ENCODE measurements at places on chromosomes 4 and X. TPM values are rescaled to one million over a fixed set of nuclear protein-coding genes. Genes with fewer than 3 reads are reported as not detected.

NSG1 gene
- total RNA-seq = 1.0 TPM

TMEM271 gene
- total RNA-seq = not detected

SULT1B1 gene
- total RNA-seq = 68.2 TPM

CSAG1 gene
- total RNA-seq = not detected

DNA sequence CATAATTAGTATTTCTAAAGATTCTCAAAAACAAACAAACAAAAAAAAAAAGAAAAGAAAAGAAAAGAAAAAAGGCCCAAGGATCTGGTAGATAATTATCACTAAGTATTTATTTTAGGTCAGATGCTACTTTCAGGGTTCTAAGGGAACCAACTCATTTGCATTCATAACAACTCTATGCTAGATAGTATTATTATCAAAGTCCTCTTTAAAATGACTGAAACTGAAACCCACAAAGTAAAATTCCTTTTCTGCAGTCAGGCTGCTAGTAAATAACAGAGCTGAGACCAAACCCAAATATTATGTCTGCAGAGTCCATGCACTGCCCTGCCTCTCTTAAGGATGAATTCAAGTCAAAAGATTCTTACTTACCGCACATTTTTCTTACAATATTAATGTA is 38.3 kb upstream of the MAPK10 start:
- H3K36me3 ChIP-seq = no peaks in the 10 kb centered on the region
- DNase-seq = no peak
- H3K4me3 ChIP-seq = no peak overlapping the region
- no peak overlapping the region for H3K27ac ChIP-seq
- H3K27me3 ChIP-seq = no peaks in the 10 kb centered on the region
- no peaks in the 10 kb centered on the region for H3K4me1 ChIP-seq

GRCh38 chrX:150361070-150361776 is 1.9 kb upstream of the MAMLD1 start:
- no peak overlapping the region for H3K27ac ChIP-seq
- peaks cover 4% of the 10 kb centered on the region for H3K4me1 ChIP-seq
- peaks cover 15% of the 10 kb centered on the region for H3K27me3 ChIP-seq
- no peak overlapping the region for H3K4me3 ChIP-seq
- no peaks in the 10 kb centered on the region for H3K36me3 ChIP-seq

DNA sequence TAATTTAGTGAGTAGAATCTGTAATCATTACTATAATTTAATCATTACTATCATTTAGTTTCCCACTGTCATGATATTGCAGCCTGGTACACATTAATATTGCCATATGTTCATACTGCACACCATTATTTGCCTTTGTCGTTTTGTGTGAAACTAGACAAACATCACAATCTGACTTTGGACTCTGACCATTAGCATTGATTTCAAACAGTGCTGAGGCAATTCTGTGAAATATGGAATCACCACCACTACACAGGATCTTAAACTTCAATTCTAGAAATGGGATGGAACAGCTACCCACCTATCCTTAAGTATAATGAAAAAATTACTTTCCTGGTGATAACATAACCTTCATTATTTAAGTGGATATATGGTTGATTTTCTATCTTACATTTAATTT is 98.3 kb downstream of the SORBS2 start:
- H3K4me1 ChIP-seq = peaks cover 60% of the 10 kb centered on the region
- H3K27ac ChIP-seq = peak overlapping the region; percentile 59
- no peaks in the 10 kb centered on the region for H3K27me3 ChIP-seq
- no peak for DNase-seq
- H3K36me3 ChIP-seq = no peaks in the 10 kb centered on the region

DNA sequence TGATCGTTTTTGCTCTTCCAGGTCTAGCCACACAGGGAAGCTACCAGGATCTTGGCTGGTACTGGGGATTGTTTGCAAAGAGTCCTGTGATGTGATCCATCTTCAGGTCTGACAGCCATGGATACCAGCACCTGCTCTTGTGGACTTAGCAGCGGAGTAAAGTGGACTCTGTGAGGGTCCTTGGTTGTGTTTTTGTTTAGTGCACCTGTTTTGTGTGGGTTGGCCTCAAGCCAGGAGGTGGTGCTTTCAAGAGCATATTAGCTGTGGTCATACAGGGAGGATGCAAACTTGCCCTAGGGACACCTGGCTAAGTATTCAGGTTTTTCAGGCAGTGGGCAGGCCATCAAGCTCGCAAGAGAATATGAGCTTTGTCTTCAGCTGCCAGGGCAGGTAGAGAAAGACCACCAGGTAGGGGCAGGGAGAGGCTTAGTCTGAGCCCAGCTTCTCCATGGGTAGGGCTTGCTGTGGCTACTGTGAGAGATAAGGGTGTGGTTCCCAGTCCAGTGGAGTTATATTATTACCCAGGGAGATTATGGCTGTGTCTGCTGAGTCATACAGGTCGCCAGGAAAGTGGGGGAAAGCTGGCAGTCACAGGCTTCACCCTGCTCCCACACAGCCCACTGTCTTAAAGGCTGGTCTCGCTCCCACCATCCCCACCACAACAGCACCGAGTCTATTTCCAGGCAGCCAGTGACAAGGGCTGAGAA is 293.7 kb downstream of the PCDH18 start:
- DNase-seq = no peak
- H3K36me3 ChIP-seq = no peaks in the 10 kb centered on the region
- H3K4me3 ChIP-seq = no peak overlapping the region
- H3K27me3 ChIP-seq = no peaks in the 10 kb centered on the region
- H3K27ac ChIP-seq = no peak overlapping the region

DNA sequence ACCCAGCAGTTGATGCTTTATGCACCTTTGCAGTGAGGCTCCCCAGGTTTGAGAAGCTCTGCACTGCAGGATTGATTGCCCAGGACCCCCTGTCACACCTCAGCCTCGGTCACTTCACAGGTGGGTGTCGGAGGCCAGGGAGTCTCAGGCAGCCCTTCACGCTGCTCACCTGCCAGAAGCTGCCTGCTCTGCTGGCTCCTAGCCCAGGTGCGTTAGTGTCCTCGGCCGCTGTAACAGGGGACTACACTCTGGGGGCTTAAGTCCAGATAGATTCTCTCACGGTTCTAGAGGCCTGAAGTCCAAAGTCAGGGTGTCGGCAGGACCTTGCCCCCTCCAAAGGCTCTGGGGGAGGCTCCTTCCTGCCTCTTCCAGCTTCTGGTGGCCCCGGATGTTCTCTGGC is 79.9 kb downstream of the CPZ start:
- DNase-seq = no peak
- no peaks in the 10 kb centered on the region for H3K4me1 ChIP-seq
- H3K27me3 ChIP-seq = no peaks in the 10 kb centered on the region
- H3K36me3 ChIP-seq = no peaks in the 10 kb centered on the region

DNA sequence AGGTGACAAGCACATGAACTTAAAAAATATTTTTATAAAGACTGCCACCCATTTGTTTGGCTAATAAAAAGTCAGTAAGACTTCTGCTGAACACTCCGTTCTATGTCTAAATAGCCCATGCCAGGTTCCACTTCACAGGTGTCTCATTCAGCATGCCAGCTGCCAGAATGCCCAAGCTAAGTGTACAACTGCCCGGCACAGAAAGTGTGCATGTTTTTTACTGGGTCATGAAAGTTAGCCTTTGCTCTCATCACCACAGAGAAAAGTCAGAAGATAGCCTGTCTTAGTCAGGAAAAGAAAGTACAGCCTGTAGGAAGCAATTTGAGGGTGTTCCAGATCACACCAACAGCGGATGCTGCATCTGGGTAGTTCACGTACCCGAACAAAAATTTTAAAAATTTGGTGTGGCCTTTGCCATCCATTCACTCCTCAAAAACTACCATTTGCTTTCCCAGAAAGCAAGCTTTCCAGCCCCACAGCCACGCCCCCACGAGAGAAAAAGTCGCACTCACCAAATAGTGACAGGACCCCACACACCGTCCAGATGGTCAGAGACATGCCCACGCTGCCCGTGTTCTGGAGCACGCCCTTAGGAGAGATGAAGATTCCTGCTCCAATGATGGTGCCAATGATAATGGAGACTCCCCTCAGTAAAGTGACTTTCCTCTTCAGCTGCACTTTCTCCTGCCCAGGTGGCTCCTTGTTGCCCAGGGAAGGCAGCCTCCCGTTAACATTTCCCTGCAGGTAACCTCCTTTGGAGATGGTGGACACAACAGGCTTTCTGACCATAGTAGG is 671 bp downstream of the SLC7A11 start:
- peak overlapping the region; percentile 96 for H3K27ac ChIP-seq
- peak; percentile 54 for DNase-seq
- peak overlapping the region; percentile 99 for H3K4me3 ChIP-seq
- H3K27me3 ChIP-seq = no peaks in the 10 kb centered on the region

GRCh38 chr4:83387012-83387411 is 52.4 kb upstream of the HPSE start:
- no peaks in the 10 kb centered on the region for H3K4me1 ChIP-seq
- no peak for DNase-seq
- H3K36me3 ChIP-seq = no peaks in the 10 kb centered on the region
- no peaks in the 10 kb centered on the region for H3K27me3 ChIP-seq
- H3K4me3 ChIP-seq = no peak overlapping the region
- no peak overlapping the region for H3K27ac ChIP-seq

DNA sequence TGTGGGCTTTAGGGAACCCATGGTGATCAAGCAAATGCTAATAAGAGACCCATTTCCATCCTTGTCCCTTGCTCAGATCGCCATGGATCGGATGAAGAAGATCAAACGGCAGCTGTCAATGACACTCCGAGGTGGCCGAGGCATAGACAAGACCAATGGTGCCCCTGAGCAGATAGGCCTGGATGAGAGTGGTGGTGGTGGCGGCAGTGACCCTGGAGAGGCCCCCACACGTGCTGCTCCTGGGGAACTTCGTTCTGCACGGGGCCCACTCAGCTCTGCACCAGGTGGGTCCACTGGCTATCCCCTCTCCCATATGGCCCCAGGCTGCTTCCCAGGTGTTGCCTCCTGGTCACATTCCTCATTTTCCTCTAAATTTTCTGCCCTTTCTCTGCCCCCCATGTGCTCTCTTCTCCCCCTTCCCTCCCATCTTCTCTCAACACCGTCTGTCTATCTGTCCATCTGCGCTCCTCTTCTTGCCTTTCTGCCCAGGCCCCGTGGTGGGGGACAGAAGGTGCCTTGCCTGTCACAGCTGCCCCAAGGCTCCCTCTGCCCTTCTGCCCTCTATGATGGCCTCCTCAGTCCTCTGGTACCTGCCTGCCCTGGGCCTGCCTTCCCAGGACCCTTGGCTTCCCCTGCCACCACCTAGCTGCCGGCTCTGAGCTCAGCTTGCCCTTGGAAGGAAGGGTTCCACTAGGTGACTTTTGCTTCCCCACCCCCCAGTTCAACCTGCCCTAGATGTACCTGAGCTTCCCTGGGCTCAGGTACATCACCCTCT is 5.2 kb downstream of the CDK16 start:
- no peak overlapping the region for H3K27ac ChIP-seq
- no peaks in the 10 kb centered on the region for H3K4me1 ChIP-seq
- DNase-seq = no peak

- no peaks in the 10 kb centered on the region for H3K36me3 ChIP-seq
- no peaks in the 10 kb centered on the region for H3K27me3 ChIP-seq
- no peak overlapping the region for H3K4me3 ChIP-seq
- peak overlapping the region; percentile 83 for H3K27ac ChIP-seq
These were observed 507.7 kb downstream of the PDHA2 start for GRCh38 chr4:96347582-96347981.

DNA sequence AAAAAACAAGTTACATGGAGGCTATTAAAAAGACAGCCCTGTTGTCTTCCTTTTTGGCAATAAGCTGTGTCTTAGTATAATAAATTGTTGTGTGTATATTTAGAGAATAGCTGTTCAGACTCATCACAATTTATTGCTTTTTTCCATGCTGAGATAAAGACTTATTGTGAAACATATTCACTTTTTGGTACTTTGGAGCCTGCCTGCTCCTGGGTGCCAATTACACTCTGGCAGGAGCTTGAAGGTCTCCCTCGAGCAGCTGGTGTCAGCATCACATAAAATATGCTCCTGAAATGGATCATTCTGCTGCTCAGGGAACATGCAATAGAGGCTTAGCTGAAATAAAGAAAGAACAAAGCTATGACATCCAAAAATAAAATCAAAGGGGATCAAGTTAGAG is 211.6 kb upstream of the DKK2 start:
- no peaks in the 10 kb centered on the region for H3K27me3 ChIP-seq
- H3K4me1 ChIP-seq = no peaks in the 10 kb centered on the region
- H3K36me3 ChIP-seq = no peaks in the 10 kb centered on the region
- DNase-seq = no peak
- no peak overlapping the region for H3K27ac ChIP-seq
- H3K4me3 ChIP-seq = no peak overlapping the region

DNA sequence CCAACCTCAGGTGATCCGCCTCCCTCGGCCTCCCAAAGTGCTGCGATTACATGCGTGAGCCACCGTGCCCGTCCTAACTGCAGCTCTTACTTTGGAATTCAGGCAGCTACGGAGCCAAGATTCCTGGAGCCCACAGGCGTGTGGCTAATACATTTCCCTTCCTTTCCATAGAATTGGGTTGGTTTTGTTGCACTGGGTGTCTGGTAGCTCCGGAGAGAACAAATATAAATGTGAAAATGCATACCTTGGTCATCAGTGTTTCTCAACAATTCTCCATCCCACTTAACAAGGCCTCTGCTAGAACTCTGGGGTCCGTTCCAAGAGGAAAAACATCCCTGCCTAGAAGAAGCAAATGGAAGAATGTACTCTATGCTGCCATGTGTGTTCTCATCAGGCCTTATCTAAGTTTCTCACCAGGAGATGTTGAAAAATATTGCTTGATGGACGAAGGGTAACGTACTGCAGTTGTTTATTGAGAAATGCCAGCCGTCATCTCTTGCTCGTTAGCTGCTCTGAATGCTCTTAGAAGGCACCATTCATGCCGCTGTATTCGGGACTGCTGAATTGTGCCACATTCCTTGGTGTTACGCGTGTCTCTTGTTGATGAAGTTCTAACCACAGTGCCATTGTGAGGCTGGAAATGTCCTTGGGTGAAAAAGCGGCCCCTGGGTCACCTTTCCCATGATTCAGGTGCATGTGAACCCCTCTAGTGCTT is 50.5 kb upstream of the CD99 start:
- H3K4me1 ChIP-seq = no peaks in the 10 kb centered on the region
- peaks cover 6% of the 10 kb centered on the region for H3K36me3 ChIP-seq
- DNase-seq = no peak
- no peaks in the 10 kb centered on the region for H3K27me3 ChIP-seq
- H3K4me3 ChIP-seq = no peak overlapping the region

GRCh38 chr4:84031401-84031800 is 467.7 kb downstream of the NKX6-1 start:
- H3K4me3 ChIP-seq = no peak overlapping the region
- H3K36me3 ChIP-seq = no peaks in the 10 kb centered on the region
- H3K27ac ChIP-seq = no peak overlapping the region
- H3K27me3 ChIP-seq = no peaks in the 10 kb centered on the region

Measured in endothelial cell of umbilical vein (primary cell).